ENCODE measurements at places on chromosomes 12 and 14.
A peak's percentile ranks its signal among the peaks of the same experiment; 100 is the strongest.

DNA sequence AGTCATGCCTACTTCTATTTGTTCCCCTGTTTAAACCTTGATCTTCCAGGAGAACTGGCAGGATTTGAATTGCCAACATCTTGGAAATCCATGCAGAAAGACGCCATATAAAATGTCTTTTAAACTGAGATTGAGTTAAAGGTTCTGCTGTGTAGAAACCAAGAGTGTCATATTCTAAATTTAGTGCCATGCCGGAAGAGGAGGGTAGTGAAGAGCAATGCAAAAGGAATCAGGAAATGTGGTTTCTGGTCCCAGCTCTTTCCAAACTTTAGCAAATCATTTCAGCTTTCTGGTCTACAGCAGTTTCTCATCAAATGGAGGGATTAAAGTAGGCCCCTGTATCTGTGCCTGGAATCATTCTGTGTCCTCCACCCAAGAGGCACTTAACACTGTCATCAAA, 85.7 kb downstream of the BTG1 start:
- no peak for DNase-seq

- peak; percentile 38 for DNase-seq
Observed at GRCh38 chr12:52139579-52140062, 52.2 kb downstream of the KRT80 start.

GRCh38 chr14:101473045-101473729, 88.1 kb upstream of the DIO3 start:
- no peak for DNase-seq

GRCh38 chr14:69672356-69672755, 61.0 kb downstream of the SUSD6 start:
- no peak for DNase-seq

DNA sequence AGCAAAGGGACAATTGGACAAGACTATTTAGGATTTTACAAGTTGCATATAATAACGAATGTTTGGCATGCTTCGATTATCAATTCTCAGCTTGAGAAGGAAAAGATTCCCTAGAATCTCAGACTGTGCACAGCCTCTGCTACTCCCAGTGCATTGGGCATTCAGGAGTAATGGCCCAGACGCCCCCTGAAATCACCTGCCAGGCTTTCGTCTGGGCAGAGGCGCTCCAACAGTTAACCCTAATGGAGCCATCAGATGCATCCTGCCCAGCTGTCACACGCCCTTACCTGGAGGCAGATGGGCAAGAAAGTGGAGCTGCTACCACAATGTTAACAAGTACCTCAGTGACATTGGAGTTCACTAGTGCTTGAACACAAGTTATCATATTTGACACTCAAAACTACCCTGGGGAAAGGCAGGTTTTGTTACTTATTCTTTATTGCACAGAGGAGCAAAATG, 927 bp upstream of the LRP6 start:
- DNase-seq, result no peak

DNA sequence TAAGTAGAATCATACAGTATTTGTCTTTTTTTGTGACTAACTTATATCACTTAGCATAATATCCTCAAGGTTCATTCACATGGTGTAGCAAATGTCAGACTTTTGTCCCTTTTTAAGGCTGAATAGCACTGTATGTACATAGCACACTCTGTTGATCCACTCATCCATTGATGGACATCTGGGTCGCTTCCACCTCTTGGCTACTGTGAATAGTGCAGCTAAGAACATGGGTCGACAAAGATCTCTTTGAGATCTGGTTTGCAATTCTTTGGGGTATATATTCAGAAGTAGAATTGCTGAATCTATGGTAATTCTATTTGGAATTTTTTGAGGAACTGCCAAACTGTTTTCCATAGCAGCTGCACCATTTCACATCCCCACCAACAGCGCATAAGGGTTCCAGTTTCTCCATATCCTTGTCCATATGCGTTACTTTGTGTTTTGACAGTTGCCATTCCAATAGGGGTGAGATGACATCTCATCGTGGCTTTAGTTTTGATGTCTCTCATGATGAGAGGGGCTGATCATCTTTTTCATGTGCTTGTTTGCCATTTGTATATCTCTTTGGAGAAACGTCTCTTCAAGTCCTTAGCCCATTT, 73.9 kb downstream of the GLRX5 start:
- no peak for DNase-seq

- no peak for DNase-seq
Observed at GRCh38 chr12:115273456-115273855, 589.5 kb upstream of the TBX3 start.

- peak; percentile 59 for DNase-seq
Observed at GRCh38 chr12:13534645-13535398, 338.3 kb downstream of the EMP1 start.

GRCh38 chr14:82872494-82872893, 1338.8 kb upstream of the SEL1L start:
- no peak for DNase-seq

DNA sequence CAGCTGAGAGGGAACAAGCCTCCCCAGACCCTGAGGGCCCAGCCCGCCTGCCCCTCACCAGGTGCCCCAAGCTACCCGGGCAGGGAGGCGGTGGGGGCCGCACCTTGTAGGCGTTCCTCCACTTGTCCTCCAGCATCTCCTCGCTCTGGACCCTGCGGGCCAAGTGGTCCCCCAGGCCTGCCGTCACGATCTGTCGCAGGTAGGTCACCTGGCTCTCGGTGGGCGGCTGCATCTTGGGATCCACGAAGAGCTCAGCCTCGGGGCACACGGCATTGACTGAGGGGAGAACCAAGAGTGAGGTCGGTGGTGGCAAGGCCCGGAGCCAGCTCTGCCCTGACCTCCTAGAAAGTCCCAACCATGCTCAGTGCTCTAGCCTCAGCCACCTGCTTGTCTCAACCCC, 36.6 kb downstream of the DHX37 start:
- DNase-seq, result no peak

DNA sequence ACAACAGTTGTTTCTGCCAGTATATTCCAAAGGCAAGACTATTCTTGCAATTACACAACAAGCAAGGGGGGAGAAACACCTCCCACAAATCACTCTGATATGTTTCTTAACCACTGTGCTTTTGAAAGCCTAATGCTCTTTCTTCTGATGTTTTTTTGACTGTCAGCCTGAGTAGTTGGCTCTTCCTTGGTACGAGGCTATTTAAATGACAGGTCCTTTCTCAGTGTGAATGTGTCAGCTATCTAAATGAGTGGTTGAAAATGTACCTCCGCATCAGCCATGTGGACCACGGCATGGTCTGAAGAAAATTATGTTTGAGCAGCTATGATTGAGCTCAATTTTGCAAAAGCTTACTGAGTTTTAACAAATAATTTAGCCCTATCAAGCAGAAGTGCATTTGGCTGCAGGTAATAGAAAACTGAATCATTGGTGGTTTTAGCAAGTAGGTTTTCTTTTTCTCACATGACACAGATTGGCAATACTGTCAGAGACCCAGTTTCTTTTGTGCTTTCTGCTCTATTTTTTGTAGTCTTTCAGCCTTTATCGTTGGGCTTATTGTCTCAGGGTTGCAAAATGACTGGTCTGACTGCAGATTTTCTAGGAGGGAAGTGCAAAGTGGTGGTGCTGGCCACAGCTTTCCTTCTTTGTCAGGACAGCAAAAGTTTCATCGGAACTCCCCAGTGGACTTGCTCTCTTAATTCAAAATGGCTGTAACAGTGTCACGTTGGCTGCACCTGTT, 162.8 kb downstream of the RGS6 start:
- DNase-seq, result peak; percentile 83

DNA sequence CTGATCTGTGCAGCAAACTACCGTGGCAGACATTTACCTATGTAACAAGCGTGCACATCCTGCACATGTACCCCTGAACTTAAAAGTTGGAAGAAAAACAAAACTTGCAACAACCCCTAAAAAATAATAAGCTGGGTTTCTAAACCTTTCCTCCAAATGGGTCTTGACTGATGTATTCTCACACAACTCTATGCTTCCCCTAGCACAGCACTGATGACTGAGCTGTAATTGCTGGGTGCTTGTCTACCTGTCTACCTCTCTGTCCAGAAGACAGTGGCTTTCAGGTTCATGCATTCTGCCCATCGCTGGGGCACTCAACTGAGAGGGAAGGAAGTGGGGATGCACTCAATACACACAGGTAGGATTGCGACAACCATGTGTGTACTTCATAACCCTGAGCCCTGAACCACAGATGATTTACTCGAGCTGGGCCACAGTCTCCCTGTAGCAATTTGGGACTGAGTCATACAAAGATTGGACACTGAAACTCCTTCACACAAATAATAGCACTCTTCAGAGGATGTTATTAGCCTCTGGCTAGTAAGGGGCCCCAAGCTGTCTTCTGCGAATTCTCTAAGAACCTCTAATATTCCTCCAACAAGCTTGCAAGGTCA, 44.8 kb upstream of the TMPO start:
- peak; percentile 27 for DNase-seq

DNA sequence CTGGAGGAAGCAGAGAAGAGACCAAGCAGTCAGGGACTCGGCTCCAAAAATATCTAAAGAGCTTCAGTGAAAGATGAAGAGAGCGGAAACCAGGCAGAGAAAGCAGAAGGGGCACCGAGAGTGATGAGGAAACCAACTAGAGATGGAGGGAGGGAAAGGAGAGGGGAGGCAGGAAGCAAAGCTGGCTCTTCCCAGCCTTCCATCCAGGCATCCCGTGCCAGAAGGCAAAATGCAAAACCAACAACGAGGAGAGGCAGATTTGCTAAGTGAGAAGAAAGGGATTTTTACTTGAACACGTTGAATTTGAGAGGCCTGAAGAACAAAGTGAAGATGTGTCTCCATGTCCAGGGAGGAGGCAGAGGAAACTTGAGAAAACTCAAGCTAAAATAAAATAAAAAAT, 90.1 kb downstream of the NUAK1 start:
- DNase-seq, result no peak

GRCh38 chr14:73188501-73188911, 48.8 kb upstream of the PAPLN start:
- no peak for DNase-seq

GRCh38 chr14:77565289-77565993, 51.0 kb downstream of the SPTLC2 start:
- DNase-seq, result peak; percentile 45

GRCh38 chr12:104651811-104652210, 195.1 kb downstream of the CHST11 start:
- DNase-seq, result no peak

- no peak for DNase-seq
Observed at GRCh38 chr12:131800594-131801135, 27.5 kb upstream of the MMP17 start.

- DNase-seq, result no peak
Observed at GRCh38 chr12:29609431-29610215, 112.1 kb upstream of the OVCH1 start.

GRCh38 chr12:101430456-101430855, 22.9 kb upstream of the ARL1 start:
- no peak for DNase-seq

DNA sequence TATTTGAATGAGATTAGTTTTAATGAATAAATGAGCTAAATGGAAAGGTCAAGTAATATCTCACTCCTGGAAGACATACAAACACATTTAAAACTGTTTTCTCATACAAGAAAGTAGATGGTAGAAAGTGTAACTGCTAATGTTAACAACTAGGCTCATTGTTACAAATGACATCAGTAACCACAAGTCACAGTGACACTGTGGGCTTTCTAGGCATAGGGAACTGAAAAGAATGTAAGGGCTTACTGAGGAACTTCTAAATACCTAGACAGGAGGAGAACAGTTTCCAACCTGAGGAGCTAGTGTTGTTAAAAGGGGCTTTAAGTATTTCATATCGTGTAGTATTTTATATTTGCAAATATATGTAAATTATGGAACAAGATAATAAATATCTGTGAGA, 17.5 kb upstream of the ERGIC2 start:
- no peak for DNase-seq

DNA sequence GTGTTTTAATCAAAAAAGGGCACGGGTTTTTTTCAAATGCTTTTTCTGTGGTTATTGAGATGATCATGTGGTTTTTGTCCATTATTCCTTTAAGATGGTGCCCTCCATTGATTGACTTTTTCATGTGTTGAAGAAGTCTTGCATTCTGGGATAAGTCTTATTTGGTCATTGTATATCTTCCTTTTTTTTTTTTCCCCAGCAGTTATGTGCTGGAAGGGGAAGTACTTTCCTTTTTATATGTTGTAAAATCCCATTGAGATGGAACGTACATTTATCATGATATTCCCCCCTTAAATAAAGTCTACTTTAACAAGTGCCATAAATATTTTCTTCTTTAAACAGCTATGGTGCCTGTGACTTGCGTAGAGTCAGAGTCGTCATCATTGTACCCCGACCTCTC, 24.8 kb upstream of the MUCL1 start:
- DNase-seq, result no peak

DNA sequence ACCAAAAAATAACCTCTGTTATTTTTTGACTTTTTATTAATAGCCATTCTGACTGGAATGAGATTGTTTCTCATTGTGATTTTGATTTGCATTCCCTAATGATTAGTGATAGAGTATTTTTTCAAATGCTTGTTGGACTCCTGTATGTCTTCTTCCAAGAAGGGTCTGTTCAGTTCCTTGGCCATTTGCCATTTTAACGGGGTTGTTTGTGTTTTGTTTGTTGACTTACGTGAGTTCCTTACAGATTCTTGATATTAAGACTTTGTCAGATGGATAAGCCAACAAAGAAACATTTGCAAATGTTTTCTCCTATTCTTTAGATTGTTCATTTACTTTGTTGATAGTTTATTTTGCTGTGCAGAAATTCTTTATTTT, 651.6 kb upstream of the LRFN5 start:
- no peak for DNase-seq

DNA sequence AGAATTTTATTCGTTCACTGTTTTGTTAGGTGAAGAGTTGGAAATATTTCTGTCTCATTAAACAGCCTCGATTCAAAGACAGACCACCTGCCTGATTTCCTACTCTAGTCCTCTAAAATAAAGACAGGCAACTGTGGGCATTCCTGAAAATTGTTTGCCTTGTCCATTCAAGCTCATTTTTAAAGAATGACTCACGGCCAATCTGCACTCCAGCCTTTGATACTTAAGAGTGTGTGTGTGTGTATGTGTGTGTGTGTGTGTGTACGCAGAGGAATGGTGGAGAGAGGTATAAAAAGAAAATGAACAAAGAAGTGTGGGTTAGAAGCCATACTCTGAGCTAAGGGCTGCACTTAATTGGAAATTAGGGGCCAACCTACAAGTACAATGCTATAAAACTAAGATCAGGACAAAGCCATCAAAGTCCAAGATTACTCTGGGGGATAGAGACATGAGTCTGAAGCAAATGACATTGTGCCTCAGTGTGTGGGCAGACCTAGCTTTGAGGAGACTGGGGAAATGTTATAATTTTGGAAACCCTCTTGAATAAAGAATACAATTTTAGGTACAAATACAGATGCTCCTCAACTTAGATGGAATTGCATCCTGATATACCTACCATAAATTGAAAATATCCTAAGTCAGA, 45.6 kb upstream of the SOCS2 start:
- DNase-seq, result no peak

DNA sequence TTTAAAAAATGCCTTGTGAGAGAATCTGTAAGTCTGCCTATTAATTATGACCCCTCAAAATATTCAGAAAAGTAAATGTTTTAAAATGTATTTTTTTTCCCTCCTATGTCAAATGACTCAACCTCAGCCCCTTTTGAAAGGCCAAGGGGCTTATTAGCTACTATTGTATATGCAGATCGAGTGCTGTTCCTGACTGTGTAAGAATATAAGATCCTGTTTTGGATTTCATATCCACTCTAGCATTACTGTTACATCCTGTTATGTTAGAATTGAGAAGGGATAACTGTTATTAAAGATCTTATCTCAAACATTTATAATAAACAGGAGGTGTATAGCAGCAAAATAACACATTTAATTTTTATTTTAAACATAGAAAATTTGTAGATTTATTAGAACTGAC, 46.6 kb upstream of the TPH2 start:
- no peak for DNase-seq

Measured in activated CD4-positive, alpha-beta T cell treated with anti-CD3 and anti-CD28 coated beads, Interleukin-10, Interleukin-2, amounts not matched to agents 100 ng/mL and 50 ng/mL, durations not matched to agents 16 hours and 8 hours (primary cell).